Tongue (tissue), 3 donors: ENCODE measurements at places on chromosomes 16 and 17. TPM values are rescaled to one million over a fixed set of nuclear protein-coding genes. Genes with fewer than 3 reads are reported as not detected.

The TBC1D3K gene
- not detected for total RNA-seq

The ZFPM1 gene
- 0.41 TPM for total RNA-seq

The AURKB gene
- total RNA-seq, result 21.0 TPM

The PPM1E gene
- 1.5 TPM for total RNA-seq

The PRAC1 gene
- total RNA-seq, result not detected

The ARL2BP gene
- total RNA-seq, result 49.3 TPM

The SLC5A11 gene
- not detected for total RNA-seq

The RAI1 gene
- 14.9 TPM for total RNA-seq

The DOC2B gene
- total RNA-seq, result 5.0 TPM

The STH gene
- total RNA-seq, result 1.7 TPM

The GPR139 gene
- total RNA-seq, result not detected

The SCNN1B gene
- 3.8 TPM for total RNA-seq

The CCL4L2 gene
- total RNA-seq, result 3.7 TPM

The CCDC40 gene
- total RNA-seq, result 4.5 TPM

The KRT13 gene
- 1,847 TPM for total RNA-seq

The ATP2A1 gene
- 850 TPM for total RNA-seq

The KRT39 gene
- total RNA-seq, result 1.8 TPM

The ZNF624 gene
- total RNA-seq, result 13.0 TPM

The GGT6 gene
- total RNA-seq, result 10.5 TPM

The SPIRE2 gene
- 2.5 TPM for total RNA-seq

The CENPV gene
- total RNA-seq, result 27.2 TPM

The KRT20 gene
- 0.51 TPM for total RNA-seq

The MARVELD3 gene
- total RNA-seq, result 1.9 TPM

The NDEL1 gene
- 48.9 TPM for total RNA-seq

The ITGA2B gene
- 3.8 TPM for total RNA-seq

The ZFP3 gene
- 9.5 TPM for total RNA-seq

The HS3ST3A1 gene
- not detected for total RNA-seq
